ENCODE measurements at places on chromosomes 16 and 17.

DNA sequence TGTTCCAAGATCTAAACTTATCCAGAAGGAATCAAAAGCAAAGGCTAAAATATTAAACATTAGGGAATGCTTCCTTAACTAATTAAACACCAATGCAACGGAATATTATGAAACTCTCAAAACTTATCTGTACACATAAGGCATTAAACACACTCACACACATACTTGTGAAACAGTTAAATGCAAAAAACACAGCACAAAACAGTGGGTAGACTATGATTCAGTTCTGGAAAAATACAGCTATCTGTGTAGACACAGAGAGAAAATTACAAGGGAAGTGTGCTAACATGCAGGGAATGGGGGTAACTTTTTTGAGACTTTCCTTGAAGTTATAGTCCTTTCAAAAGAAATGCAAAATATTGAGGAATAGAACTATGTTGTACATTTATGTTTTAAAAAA lies 36.7 kb upstream of the CCL1 start:
- no peak for DNase-seq

GRCh38 chr17:29444589-29444988 lies 54.4 kb downstream of the TAOK1 start:
- no peak for DNase-seq

DNA sequence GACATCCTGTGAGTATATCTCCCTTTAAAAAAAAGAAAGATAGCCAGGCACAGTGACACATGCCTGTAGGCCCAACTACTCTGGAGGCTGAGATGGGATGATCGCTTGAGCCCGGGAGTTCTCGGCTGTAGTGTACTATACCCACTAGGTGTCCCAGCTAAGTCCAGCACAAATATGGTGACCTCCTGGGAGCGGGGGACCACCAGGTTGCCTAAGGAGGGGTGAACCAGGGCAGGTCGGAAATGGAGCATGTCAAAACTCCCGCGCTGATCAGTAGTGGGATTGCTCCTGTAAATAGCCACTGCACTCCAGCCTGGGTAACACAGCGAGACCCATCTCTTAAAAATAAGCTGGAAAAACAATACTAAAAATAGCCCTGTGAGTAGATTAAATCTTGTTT lies 29.4 kb downstream of the GINS2 start:
- DNase-seq = no peak

- no peak for DNase-seq
Measured at GRCh38 chr17:49450735-49451134, 36.1 kb upstream of the PHB1 start.

- no peak for DNase-seq
Measured at GRCh38 chr17:82031885-82032627, 578 bp downstream of the RAC3 start.

GRCh38 chr17:17737961-17738894 lies 57.0 kb downstream of the RAI1 start:
- no peak for DNase-seq

GRCh38 chr16:3223913-3224515 lies 10.9 kb downstream of the ZNF200 start:
- DNase-seq = no peak

- no peak for DNase-seq
Measured at GRCh38 chr17:45411348-45412105, 21.1 kb downstream of the ARHGAP27 start.

GRCh38 chr16:11394593-11394960 lies 49.3 kb downstream of the RMI2 start:
- DNase-seq = no peak

DNA sequence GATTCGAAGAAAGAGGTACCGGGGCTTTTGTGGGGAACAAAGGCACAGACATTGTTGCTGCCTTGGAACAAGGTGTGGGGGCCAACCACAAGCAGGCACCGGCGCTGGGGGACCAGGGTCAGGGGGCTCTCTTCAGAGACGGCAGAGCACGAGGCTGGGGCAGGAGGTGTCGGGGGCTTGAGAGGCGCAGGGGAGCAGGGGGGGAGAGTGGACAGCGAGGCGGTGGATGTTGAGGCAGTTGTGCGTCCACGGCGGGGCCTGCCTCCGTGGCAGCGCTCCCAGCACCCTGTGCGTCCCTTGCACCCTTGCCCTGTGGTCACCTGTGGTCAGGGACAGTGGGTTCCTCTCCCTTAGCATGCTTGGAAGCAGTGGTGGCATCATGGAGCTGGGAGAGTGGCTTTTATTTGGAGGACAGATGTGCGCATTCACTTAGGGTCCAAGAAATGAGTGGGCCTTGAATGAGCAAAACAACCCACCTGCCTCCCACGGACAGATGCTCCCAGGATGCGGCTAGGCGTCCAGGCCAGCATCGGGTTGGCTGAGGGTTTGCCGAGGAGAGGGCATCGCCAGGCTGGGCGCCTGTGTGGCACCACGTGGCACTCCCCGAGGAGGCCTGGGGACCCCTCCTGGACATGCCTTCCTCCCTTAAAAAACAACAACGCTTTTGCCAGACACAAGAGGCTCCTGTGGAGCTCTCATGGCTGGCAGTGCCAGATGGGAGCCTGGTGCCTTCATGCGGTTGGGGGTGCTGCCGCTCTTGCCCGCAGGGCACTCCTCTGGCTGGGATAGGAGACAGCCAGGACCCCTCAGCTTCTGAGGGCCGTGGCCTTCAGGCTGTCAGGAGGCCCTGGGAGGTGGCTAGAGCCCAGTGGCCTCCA lies 113.0 kb downstream of the BANP start:
- no peak for DNase-seq

- DNase-seq = no peak
Measured at GRCh38 chr17:54860617-54861470, 39.8 kb upstream of the TOM1L1 start.
